GM20000 (cell line): ENCODE measurements at places on chromosomes 7 and 10.

DNA sequence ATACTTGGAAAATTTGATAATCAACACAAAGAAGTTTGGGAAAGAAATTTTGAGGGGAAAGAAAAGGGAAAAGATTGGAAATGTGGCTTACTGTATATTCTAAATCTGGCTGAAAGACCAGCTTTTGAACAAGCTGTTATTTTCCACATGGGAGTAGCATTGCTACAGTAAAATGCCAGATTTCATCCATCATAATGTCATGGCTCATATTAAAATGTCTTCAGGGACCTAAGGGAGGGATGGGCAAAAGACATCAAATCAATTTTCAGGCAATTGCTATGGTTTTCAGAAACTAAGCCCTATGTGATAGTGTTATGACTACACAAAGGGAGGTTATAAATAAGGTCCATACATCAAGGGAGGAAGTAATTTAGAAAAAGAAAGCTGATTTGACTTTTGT is 1116.9 kb upstream of the CELF2 start:
- no peak for DNase-seq

DNA sequence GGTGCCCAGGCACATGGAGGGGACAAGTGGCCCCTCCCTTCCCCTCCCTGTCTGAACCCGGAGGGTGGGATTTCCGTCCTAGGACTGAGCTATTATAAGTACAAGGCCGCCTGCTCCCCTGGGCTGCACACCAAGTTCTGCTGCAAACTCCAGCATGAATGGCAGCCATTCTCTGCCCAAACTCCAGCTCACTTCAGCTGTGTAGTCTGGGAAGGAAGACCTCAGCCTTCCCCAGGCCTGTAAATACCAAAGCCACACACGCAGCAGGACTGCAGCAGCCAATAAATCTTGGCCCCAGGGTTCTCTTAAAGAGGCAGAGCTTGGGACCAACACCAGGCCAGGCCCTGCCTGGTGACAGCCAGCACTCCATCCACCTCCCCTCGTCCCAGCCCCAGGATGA is 291.3 kb upstream of the ZMIZ1 start:
- DNase-seq = no peak

DNA sequence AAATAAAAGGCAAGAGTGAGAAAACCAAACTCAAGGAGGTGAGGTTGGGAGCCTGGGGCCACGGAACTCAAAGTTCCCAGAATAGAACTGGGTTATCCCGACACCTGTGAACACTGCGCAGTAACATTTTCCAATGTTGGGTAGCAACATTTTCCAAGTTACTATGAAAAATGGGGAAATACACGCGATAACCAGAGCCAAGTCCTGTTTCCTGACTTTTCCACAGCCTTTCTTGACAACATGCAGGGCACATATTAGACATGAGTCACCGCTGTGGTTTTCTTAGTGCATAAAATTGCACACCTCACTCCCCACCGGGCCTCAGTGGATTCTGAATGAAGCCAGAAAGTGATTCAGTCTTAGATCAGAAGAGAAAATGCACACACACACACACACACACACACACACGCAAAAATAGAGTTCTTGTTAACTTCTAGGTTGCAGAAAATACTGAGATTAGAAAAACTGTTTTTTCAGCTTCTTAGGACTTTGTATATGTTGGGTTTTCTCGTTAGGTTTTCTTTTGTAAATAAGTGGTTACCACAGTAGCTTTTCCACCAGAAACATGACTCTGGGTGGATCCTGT is 70.0 kb downstream of the CAMK1D start:
- DNase-seq = no peak

- DNase-seq = no peak
Observed at GRCh38 chr10:5615316-5615715, 51.1 kb downstream of the ASB13 start.

DNA sequence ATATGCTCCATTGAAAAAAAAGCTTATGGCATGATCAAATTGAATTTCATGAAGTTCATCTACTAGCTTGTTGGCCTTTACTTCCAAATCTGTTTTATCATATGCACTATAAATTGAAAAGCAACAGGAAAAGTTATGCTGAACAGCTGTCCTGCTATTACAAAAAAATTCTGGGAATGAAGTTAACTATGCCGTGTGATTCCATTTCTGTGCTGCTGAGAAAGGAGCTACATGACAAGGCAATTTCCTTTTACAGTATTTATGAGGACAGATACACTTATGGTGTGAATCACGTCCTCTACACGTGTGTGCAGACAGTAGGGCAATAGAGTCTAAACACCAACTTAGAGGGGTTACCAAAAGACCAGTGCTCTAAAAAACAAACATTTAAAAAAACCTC is 426.5 kb upstream of the AKR1E2 start:
- DNase-seq = no peak

GRCh38 chr10:112421731-112422130 is 25.0 kb downstream of the ZDHHC6 start:
- DNase-seq = no peak

GRCh38 chr10:119283387-119283786 is 76.0 kb downstream of the GRK5 start:
- DNase-seq = no peak

- DNase-seq = no peak
Observed at GRCh38 chr10:71647526-71648253, 71.9 kb downstream of the C10orf105 start.

DNA sequence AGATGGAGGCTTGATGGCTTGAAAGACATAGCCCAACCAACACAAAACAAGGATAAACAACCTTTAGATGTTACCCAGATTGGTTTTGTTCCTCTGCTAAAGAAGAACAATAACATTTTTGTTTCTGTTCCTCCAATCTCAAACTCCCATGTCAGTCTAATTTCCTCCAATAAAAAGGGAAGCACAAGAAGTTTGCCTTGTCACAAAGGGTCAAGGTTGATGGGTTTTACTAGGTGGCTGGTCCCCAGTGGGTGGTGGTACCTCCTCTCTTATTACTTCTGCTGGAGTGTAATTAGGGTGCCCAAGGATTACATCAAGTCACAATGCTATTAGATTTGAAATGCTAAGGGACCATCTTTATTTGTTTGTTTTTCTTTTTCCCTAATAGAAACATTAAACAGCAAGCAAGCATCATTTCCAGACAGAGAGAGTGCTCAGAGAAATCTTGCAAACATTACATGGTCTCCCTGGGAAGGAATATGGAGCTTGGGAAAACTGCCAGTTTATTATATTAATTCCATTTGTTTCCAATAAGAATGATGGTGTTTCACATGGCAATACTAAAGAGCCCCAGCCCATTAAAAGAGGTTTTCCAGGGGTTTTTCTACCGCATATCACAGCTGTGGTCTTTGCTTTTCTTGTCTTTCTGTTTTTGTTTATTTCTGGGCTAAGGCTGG is 78.3 kb upstream of the AOAH start:
- DNase-seq = no peak

DNA sequence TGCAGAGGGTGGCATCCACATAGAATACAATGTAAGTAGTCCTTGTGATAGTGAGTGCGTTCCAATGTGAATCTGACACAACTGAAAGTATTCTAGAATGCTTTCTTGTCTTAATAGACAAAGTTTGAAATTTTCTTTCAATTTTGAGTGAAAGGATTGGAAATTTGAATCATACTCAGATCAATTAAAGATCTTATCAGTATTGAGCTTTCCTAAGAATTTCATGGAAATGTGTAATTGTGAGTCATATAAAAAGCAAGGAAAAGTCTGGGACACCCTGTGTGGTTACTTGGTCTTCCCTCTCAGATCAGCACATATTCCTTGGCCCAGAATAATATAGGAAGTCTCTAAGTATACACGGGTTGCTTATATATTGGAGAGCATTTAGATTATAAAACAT is 99.1 kb downstream of the MBL2 start:
- no peak for DNase-seq

GRCh38 chr10:95214369-95214768 is 20.3 kb downstream of the ACSM6 start:
- no peak for DNase-seq

- DNase-seq = peak; percentile 55
Observed at GRCh38 chr7:37683246-37684120, at the start of gene GPR141. Gene GPR141, plus strand, starts transcription at chr7:37683766. Its CDS starts 56,628 bp downstream, at chr7:37740394.

DNA sequence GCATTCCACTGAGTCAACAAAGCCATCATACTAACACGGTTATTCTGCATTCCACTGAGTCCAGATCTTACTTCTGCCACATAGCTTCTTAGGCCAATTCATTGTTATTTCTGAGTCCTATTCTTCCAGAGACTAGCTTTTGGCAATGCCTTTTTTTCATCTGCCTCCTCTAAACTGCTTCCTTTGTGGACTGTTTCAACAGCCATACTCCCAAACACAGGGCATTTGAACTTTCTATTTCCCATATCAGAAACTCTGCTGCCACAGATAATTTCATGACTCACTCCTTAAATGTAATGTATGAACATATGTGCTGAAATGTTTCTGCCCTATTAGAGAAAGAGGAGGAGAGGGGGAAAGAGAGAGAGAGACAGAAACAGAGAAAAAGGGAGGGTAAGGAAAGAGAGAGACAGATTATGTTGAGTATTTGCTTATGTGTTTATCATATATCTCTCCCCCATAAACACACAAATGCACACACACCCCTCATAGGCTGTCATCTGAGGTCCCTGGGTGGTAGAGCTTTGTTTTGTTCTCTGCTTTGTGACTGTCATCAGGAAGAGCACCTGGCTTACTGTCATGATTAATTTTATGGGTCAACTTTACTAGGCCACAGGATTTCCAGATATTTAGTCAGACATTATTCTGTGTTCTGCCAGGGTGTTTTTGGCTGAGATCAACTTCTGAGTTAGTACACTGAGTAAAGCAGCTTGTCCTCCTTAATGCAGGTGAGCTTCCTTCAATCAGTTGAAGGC is 308.0 kb upstream of the KCND2 start:
- DNase-seq = no peak

DNA sequence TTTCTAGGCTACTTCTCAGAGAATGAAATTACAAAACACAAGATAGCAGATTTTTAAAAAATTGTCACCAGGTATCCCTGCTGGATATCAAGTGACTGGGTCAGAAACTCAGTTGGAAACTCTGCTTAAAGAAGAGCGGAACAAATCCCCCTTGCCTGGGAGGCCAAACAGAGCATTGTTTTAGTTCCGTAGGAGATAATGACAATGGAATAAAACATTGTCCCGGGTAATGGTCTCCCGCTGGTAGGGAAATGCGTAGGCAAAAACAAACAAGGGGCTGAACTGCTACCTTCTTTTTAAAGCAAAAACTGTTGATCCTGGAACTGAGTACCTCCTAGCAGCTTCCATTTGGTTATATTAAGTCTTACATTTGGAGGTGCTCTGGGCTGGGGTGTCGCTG is 21.3 kb upstream of the VAX1 start:
- DNase-seq = no peak

DNA sequence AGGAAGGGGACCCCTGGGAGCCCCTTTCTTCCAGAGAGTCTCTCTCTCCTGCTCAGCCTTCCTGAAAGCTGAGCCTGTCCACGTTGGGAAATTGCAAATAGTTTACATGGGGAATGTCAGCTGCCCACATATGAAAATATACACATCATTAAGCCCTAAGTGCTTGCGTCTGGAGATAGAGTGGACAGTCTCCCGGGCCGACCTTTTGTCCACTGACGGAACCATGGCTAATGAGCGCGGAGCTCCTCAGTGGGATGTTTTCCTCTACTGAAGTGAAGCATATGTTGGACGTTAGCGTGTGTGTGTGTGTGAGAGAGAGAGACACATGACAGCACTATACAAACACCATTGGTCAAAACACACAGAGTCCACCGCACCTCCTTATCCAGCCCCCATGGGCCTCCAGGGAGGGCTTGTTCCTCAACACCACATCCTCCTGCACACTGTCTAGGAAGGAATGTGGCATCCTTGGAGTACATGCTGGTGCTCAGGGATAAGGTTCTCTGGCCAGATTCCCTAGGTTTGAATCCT is 128.4 kb downstream of the RGS10 start:
- no peak for DNase-seq

DNA sequence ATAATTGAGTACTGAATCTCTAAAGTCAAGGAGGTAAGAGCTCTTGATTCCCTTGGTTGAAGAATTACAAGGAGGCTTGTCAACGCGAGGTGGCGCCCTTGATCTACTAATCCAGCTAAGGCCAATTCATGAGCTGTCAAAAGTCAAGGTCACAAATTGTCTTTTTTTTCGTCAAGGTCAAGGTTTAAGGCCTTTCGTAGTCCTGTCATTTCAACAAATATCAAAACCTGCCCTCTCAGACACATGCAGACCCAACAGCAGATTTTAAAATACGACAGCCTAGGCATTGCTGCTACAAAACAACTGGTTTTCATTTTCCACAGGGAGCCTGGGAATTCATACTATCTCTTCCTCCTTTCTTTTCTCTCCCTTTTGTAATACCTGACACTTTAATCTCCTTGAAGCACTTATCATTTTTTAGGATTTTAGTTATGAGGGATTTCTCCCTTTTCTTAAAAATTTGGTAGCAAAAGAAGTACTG is 3.6 kb downstream of the HOXA13 start:
- peak; percentile 83 for DNase-seq

- no peak for DNase-seq
Observed at GRCh38 chr7:141156407-141156806, 82.5 kb downstream of the TMEM178B start.

GRCh38 chr10:64040781-64041180 is 519.6 kb downstream of the REEP3 start:
- no peak for DNase-seq

GRCh38 chr7:69889976-69890351 is 291.7 kb downstream of the AUTS2 start:
- no peak for DNase-seq

GRCh38 chr7:108132551-108133265 is 2.5 kb upstream of the LAMB4 start:
- DNase-seq = no peak

DNA sequence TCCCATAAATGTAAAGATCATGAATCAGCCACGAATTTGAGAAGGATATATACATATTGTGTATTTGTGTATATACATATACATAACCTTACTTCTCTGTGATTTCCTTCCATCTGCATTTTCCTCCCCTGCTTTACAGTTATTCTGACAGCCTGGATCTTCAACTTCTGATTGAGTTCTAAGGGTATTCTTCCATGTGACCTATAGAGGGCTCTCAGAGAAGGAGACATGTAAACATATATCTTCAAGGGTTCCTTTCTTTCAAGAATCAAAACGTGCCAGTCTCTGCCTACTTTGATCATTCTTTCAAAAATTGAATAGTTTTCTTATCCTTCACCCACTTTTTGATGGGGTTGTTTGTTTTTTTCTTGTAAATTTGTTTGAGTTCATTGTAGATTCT is 453.7 kb upstream of the POT1 start:
- DNase-seq = peak; percentile 3

DNA sequence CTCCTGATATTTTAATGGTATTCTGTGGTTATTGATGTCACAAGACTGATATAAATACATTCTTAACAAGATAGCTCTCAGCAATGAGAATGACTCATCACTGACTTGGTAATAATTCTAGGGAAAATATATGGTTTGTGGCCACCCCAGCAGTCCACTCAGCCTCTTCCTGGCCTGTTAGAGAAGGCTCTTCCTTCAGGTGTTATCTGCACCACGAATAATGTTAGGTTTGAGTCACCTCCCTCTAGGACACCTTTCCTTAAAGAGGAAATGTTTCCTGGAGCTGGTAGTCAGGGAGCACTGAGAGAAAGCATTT is 163.3 kb downstream of the SVIL start:
- no peak for DNase-seq

- DNase-seq = no peak
Observed at GRCh38 chr7:90503367-90503766, 33.9 kb downstream of the PTTG1IP2 start.
